Upper lobe of left lung (tissue), 6 donors: ENCODE measurements at places on chromosomes 7 and 10.

DNA sequence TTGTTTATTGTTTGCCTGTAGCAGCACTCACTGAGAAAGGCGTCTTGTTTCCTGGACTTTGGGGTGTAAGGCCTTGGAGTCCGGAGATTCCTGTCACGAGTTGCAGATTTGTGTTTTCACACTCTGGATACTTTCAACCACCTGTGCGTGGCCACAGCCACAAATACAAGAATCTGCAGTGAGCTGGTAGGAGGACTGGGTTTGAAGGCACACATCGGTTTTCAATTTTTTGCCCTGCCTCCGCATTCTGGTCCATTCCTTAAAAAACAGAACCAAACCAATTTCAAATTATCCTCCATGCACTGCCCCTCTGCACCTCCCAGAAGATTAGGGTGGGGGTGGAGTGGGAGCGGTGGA is 619 bp downstream of the EXOC4 start:
- DNase-seq: no peak

DNA sequence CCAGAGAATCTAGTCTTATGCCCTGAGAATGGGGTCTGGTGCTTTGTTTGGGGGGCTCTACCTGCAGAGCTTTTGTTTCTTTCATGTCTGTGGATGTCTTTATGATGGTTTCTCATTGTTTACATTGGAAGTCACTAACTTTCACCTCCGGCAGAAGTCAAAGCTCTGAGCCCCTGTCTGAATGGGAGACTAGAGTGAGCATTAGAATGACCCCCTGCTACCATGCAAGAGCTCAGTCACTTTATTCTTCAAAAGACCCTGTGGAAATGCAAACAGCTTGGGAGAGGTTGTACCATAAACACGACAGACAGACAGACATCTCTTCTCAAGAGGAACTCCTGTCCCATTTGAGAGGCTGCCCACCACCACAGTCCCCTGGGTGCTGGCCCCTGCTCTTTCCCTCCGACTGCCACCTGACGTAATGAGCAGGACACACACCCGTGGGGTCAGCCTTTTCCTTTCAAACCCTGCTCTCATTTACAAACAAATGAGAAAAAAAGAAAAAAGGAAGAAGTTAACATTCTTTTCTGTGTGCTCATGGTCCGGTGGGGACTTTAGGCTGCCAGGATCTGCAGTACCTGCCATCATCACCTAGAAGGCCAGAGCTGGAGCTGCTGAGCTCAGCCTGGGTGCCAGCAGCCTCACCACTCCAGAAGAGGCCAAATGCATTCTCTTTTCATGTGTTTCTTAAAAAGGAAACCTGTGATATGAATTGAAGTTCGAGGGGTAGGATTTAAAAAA is 91.6 kb downstream of the FZD1 start:
- no peak for DNase-seq

DNA sequence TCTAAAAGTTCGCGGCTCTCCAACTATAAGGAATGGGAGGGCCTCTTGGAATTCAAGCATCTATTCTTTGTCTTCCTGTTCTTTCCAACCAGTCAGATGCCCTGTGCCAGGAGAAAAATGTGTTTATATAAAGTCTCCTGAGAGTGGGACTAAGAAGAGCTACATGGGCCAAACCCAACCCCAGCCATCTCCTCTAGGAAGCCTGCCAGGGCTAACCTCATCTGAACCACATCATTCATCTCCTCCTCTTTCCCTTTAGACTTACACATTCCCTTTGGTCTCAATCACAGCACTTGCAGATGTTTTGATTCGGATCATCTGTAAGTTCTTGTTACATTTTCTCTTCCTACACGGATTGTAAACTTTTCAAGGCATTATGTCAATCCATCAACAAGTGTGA is 62.6 kb downstream of the DOCK4 start:
- DNase-seq: no peak

DNA sequence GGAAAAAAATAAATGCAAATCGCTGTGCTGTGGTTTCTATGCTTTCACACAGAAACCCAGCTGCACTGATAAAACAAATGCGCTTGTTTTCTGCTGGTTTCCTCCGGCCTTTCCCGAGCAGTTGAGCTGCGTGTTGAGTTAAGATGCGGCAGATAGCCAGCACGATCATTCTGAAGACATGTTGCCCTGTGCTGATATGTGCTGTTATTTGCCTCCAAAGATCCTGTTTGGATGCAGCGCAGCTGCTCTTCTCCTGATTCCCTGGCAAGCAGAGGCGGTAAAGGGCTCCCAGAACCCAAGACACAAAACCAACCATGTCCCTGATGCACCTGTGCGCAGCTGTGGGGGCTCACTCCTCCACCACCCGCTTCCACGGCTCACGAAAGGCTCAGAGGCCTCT is 225.4 kb downstream of the PAXIP1 start:
- no peak for DNase-seq

DNA sequence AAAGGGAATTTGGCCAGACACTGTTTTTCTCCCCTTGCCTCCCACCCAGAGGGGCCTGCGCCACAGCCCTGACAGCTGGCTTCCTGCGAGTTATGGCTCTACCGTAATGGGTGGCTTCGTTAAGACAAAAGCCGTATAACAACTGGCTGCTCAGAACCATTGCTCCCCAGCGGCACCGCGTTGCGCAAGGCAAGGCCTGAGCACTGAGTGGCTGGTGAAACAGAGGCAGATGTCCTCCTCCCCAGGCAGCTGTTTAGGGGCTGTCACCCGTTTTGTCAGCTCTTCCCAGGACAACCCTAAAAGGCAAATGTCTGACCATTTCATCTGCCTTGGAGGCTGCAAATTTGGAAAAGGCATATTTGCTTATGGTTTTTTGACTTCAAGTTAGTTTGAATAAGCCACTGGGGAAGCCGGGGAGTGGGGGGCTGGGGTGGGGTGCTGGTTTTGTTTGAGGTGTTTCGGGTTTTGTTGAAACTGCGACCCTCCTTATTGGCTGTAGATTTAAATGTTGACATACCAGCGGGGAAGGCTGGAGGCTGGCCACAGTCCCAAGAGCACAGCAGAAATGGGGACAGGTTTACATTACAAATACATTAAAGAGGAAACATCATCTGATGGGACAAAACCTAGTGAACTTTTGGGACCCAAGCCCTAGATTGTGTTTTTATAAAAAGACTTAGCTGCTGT is 681 bp upstream of the SPOCK2 start:
- DNase-seq: no peak

DNA sequence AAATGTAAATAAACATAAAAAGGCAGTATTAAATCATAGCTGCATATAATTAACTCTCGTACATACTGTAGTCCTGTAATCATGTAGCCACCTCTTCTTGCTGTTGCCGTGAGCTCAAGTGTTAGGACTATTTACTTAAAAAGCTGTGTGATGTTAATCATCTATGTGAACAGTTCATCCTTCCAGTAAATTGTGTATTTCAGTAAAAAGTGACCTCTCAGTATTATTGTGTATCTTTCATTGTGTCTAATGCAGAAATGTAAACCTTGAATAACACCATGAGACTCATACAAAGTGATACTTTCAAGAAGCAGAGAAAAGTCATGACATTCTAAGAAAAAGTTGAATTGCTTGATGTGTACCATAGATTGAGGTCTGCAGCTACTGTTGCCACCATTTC is 38.0 kb downstream of the ADD3 start:
- DNase-seq: no peak

DNA sequence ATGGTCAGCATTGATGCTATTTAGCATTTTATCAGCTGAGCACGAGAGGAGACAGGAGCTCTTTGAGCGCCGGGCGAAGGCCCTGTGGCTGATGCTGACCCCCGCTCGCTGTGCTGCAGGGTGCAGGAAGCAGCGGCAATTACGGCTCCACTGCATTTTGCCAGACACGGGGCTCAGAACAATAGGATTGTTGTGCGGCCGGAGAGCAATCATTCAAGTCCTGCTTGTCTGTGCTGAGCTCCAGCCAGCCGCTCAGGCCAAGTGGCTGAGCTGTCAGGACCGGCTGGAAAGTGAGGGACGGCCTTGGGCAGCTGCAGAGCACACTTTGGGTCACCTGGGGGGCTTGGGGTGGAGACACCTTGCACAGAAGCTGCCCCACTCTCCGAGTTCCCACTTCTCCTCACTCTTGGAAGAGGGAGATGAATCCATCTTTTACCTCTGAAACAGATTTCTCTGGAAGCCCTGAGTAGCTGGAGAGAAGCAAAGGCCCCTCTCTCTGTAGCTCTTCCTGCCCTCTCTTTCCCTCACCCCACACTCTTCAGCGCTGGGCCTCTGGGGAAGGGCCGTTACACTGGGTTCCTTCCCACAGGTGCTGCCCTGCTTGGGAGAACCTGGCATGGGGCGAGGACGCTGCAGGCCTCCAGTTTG is 17.3 kb upstream of the ADARB2 start:
- DNase-seq: no peak

DNA sequence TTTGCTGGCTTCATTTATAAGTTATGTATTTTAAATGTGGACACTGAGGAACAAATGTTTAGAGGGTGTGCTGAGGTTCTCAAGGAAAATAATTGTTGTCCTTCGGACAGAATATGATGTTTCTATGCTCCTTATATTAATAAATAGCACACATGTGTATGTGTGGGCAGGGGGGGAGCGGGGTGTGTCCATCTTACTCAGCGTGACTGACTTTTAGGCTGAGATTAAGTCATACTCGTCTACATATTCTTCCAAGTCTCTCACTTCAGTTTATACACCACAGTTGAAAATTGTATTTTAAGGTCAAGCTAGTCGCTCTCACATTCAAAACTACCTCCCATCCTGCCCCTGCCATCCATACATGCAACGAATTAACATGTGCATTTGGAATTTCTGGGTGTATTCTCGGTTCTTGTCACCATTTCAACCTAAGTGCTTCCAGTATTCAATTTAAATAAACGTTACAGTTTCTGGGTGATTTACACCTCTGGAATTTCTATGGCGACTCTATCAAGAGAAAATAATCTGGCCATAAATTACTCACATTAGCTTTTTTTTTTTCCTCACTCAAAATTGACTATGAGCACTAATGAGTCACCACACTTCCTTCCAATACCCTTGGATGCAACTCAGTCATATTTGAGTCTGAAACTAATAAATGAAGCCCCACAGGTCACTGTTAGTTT is 3.3 kb downstream of the PCDH15 start:
- no peak for DNase-seq

GRCh38 chr10:37760817-37761216 is 96.6 kb downstream of the ZNF248 start:
- DNase-seq: no peak

GRCh38 chr10:18472977-18473376 is 178.4 kb downstream of the NSUN6 start:
- no peak for DNase-seq

DNA sequence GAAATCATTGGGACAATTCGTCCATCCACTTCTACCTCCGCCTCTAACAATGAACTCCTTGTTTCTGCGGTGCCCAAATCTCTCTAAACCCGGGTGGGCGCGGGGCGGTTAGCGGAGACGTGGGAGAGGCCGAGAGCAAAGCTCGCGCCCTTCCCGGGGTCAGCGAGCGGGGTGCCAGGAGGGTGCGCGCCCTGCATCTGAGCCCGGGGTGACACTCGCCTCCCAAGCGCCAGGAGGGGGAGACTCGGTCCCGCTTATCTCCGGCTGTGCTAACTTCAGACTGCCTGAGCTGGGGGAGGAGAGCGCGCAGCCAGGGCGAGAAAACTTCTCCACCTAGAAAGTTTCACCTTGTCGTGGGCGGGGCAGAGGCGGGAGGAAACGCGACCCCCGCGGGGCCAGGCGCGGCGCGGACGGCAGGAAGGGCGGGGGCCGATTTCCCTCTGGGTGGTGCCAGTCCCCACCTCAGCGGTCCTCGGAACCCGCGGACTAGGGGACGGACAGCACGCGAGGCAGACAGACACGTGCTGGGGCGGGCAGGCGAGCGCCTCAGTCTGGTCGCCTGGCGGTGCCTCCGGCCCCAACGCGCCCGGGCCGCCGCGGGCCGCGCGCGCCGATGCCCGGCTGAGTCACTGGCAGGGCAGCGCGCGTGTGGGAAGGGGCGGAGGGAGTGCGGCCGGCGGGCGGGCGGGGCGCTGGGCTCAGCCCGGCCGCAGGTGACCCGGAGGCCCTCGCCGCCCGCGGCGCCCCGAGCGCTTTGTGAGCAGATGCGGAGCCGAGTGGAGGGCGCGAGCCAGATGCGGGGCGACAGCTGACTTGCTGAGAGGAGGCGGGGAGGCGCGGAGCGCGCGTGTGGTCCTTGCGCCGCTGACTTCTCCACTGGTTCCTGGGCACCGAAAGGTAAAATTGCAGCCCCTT is at the start of gene MET:
Gene MET (plus strand): TSS at position 516 of the 915 bp plus-strand sequence. CDS start 26,889 bp downstream, outside the sequence.
- DNase-seq: peak; percentile 94
